ENCODE measurements at places on chromosomes 7 and 10. TPM values are rescaled to one million over a fixed set of nuclear protein-coding genes. Genes with fewer than 3 reads are reported as not detected.

The NKX1-2 gene
- polyA plus RNA-seq: 0.01 TPM

The CEP55 gene
- polyA plus RNA-seq: 17.0 TPM

The AKR1C4 gene
- polyA plus RNA-seq: not detected

The PAPOLB gene
- 0.11 TPM for polyA plus RNA-seq

The DRGX gene
- not detected for polyA plus RNA-seq

- DNase-seq: no peak
Measured at GRCh38 chr7:26664735-26665416, 199.5 kb downstream of the SKAP2 start.

DNA sequence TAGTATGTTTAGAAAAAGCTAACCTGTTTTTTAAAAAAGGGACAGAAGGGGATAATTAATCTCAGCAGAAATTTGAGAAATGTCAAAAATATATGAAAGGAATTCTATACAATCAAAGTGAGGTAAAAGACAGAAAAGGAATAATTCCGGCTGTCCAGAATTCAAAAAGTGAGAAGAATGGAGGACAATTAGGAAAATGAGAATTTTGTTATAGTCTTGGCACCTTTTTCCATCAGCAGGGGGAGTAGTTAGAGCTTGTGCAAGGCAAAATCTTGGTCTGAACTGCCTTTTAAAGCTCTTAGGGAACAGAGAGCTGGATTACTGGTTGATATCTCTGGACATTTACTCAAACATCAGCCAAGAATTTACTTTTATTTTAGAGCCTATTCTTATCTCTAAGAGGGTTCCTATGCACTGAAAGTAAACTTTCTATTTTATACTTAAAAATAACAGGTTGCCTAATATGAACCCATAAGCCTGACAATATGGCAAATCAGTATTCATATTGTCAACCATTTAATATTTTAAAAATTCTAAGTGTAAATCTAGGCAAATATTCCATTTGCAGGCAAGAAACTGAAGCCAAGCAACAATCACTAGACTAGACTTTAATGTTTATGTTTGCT, 185.6 kb downstream of the ANK3 start:
- DNase-seq: peak; percentile 18

DNA sequence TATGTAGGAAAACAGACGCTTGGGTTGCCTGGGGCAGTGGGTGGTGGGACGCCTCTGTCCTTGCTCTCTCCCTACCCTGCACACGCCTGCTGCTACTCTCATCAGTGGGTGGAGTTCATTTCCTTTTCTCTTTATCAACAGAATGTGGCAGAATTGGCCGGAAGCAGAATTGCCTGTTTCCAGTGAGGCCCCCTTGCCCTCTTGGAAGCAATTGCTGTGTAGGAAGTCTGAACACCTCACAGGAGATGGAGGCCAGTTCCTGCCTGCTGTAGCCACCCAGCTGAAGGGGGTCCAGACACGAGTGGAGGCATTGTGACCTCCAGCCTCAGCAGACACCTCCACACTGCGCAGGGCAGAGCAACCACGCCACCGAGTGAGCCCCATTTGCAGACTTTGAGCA, 331.6 kb upstream of the ZNF32 start:
- no peak for DNase-seq

- no peak for DNase-seq
Measured at GRCh38 chr10:78283069-78283682, 249.5 kb downstream of the RPS24 start.

DNA sequence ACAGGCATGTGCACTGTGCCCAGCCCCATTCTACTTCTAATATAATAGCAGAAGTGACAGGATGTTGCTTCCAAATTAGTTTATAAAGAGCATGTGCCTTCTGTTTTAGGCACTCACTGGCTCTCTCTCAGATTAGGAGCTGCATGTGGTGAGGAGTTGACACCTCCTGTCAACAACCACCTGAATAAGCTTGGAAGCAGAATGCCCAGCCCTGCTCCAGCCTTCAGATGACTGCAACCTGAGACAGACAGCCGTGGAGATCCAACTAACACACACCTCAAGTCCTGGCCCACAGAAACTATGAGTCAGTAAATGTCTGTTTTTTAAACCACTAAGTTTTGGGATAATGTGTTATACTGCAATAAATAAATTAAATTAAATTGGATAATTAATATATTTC, 54.5 kb downstream of the PARD3 start:
- DNase-seq: no peak

DNA sequence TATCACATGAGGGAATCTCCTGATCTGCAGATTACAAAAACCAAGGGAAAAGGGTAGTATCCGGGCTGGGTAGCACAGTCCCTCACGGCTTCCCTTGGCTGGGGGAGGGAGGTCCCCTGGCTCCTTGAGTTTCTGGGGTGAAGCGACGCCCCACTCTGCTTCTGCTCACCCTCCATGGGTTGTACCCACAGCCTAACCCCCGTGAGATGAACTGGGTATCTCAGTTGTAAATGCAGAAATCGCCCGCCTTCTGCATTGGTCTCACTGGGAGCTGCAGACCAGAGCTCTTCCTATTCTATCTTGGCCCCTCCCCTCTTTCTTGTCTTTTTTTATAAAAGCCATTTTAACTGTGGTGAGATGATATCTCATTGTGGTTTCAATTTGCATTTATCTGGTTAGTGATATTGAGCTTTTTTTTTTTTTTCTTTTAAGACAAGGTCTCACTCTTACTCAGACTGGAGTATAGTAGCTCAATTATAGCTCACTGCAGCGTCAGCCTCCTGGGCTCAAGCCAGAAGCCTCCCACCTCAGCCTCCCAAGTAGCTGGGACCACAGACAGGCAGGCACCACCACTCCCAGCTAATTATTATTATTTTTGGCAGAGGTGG, 87.8 kb downstream of the ABCC2 start:
- no peak for DNase-seq

DNA sequence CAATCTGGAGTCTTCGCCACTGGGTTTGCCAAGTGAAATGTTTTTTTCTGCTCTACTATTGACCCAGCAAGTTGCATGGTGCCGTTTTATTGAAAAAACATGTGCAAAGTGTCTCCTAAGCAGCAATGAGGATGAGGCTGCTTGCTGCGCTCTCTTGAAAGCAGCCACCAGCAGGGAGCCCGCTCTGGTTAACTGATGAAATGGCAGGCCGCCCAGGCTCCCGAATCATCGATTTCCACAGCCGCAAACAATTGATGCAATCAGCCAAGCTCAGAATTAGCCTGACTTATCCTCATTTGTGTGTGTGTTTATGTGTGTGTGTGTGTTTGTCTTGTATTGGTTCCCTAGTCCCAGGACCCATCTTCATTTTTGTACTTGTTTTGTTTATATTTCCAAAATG, 22.2 kb upstream of the LYZL1 start:
- DNase-seq: no peak

GRCh38 chr10:97685395-97685958, 1.6 kb downstream of the AVPI1 start:
- no peak for DNase-seq

GRCh38 chr10:21924511-21924910, 79.0 kb downstream of the DNAJC1 start:
- DNase-seq: no peak

GRCh38 chr10:31953080-31953479, 24.4 kb upstream of the ARHGAP12 start:
- no peak for DNase-seq

DNA sequence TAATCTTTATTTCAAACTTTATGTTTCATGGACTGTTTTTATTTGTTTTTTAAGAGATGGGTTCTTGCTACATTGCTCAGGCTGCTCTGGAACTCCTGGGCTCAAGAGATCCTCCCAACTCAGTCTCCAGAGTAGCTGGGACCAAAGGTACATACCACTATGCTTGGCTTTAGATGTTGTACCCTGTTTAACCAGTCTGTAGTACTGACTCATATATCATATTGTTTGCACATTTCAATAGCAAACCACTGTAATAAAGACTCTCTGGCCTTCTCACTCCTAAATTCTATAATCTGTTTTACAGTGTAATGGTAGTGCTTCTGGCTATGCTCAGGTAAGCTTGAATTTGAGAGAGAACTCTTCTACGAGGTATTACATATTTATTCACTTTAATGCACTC, 413.6 kb upstream of the PCDH15 start:
- DNase-seq: no peak

DNA sequence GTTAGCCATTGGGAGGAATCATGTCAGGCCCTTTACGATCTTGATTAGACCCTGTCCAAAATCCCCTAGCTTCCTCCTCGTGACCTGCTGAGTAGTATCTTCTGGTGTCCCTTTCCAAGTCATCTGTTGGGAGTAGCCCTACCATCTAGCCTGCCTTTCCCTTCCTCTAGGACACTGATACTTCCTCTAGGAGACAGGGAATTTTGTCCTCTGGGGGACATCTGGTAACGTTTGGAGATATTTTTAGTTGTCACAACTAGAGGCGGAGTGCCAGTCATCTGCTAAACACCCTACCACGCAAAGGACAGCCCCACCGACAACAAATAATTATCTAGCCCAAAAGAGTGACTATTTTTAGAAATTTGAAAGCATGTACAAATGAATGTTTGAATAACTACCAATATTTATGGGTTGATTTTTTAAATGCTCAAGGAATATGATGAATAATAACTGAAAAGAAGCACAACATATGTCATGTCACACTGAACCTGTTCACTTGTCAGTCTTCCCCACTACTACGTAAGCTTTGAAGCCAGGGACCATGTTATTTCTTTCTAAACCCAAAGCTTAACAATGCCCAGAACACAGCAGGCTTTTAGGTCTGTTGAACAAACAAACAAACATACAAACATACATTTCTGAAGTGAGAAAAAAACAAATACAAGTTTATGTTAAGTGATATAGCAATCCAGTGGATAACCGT, 105.9 kb downstream of the ARHGAP12 start:
- DNase-seq: no peak

DNA sequence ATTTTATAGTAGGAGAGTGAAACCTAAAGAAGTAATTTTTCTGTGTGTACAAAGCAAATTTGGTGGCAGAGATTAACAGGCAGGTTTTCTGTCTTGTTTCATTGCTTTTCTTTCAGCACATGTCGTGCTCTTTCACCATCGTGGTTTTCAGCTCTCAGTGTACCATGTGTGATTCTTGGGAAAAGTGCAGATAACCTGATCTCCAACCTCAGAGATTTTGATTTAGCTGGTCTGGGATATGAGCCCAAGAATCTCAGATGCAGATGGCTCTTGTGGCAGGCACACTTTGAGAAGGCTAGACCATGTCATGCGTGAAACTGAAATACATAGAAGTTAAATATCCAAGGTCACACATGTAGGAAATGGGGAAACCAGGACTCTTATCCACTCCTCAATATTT, 317.4 kb downstream of the EXOC4 start:
- DNase-seq: no peak

GRCh38 chr7:35831208-35831607, 30.4 kb downstream of the SEPTIN7 start:
- DNase-seq: no peak

DNA sequence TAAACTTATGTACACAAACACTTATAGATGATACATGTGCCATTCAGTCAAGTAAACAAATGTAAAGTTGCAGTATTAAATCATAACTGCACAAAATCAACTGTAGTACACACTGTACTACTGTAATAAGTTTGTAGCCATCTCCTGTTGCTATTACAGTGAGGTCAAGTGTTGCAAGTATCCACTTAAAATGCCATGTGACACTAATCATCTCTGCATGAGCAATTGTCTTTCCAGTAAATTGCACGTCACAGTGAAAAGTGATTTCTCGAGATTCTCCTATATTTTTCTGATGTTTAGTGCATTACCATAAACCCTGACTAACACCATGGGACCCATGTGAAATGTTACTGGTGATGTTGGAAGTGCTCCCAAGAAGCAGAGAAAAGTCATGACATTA, 293.3 kb upstream of the SP4 start:
- DNase-seq: no peak

- DNase-seq: no peak
Measured at GRCh38 chr10:28171468-28172222, 131.2 kb downstream of the MPP7 start.

DNA sequence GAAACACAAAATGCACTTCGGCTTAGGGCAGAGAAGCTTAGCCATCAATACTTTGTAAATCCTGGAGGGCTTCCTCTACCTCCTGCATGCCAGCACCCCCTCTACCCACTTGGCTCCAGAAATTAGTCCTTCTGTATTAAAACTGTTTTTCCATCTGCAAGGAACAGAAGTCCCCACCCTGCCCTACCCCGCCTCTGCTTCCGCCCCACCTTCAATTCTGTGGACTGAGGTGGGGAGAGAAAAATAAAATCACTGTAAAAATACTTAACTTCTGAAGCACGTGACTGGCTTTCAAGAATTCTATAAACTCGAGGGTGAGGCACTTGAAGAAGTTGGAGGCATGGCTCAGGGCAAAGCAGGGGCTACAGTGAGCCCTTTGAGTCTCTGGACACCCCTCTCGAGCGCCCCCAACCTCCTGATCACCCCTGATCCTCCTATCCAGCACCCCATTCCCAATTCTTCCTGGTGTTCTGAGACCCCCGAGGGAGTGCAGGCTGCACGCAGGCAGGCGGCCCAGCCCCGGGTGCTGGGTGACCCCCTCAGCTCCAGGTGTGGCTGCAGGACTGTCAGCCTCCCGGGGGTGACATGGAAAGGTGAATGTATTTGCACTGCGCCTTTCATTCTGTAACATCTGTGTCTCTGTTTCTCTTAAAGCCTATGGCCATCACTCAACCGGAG, 7.3 kb upstream of the KIAA1217 start:
- DNase-seq: no peak

GRCh38 chr10:21746118-21746517, 212.1 kb downstream of the MLLT10 start:
- DNase-seq: no peak

GRCh38 chr10:122342293-122343134, 32.0 kb upstream of the PLEKHA1 start:
- DNase-seq: no peak

DNA sequence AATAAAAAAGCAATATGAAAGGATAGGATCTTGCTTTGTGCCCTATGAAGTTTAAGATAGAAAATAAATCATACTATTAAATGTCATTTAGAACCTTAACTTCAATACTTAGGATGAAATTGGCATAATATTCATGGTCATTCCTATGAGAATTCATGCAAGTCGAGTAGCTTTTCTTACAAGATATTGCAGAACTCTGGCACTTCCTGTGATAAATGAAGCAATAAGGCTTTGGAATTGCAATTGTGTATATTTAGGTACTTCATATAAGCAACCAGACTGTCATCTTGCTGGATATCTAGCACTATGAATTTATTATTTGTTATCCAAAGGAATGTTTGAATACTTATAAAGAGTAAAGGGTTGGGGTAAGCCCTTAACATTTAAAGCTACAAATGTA, 116.5 kb downstream of the ZNF438 start:
- no peak for DNase-seq

- no peak for DNase-seq
Measured at GRCh38 chr7:901388-902154, 25.2 kb downstream of the GET4 start.

DNA sequence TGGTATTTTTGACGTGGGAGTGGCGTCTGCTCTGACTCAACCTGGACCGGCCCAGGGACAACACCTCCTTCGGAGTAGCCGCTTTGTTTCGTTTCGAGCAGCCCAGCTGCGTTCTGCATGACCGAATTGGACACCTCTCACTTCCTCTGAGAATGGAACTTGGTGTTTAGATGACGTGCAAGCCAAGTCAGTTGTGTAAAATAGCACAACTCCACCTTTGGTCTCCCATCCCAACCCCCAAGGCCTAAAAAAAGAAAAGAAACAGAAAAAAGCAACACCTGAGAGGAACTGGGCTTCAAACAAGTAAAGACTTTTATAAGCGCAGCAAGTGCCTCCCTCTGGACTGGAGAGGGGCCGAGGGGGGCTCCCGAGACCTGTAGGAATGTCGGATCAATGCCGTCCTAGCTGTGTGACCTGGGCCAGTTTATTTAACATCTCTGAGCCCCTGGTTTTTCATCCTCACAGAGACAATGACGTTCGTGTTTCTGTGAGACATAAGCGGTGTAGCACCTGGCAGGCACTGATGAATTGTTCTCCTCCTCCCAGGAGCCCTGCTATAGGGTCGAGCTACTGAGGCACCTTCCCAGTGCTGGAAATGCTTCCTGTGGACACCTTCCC, 52.0 kb upstream of the SMNDC1 start:
- no peak for DNase-seq
